Activated T-cell treated with anti-CD3 and anti-CD28 coated beads for 4 hours (primary cell): ENCODE measurements at places on chromosomes 2 and 18.

DNA sequence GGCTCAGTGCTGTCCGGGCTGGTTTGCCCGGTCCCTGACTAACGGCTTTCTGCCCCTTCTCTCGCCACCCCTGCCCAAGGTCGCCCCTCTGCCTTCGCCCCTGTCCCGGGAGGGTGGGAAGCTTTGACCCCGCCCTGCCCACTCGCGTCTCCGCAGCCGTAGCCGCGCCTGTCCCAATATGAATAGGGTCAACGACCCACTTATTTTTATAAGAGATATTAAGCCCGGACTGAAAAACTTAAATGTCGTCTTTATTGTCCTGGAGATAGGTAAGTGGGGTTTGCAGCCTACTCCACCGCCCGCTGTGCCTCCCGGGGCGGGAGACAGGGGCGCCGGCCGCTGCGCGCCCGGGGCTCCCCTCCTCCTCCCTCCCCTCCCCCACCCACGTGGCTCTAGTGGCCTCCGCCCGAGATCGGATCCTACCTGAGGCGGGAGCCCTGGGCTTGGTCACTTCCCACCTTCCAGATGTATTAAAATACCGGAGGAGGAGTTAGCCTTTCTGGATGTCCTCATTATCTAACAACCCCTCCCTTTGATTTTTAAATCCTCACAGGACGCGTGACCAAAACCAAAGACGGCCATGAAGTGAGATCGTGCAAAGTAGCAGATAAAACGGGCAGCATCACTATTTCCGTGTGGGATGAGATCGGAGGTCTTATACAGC, 633 bp downstream of the NABP1 start:
- DNase-seq, result peak; percentile 60

DNA sequence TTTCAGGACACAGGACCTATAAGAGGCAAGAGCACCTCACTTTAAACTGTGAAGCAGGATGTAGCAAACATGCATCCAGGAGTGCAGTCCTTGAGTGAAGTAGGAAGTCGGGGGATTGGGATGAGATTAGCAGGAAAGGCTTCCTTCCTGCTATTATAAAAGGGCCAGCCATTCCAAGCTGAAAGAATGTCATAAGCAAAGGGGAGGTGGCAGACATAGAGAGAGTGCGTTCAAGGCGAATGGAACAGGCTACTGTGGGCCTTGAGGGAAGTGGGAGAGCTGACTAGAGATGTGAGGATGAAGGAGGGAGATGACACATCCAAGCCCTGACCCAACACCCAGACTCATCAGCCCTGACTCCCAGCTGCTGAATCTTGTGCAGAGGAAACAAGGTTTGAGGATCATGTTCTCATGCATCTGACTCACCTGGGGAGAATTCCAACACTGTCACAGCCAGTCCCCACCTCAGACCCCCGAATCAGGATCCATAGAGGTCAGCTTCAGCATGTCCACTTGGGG, 63.9 kb downstream of the GYPC start:
- no peak for DNase-seq

DNA sequence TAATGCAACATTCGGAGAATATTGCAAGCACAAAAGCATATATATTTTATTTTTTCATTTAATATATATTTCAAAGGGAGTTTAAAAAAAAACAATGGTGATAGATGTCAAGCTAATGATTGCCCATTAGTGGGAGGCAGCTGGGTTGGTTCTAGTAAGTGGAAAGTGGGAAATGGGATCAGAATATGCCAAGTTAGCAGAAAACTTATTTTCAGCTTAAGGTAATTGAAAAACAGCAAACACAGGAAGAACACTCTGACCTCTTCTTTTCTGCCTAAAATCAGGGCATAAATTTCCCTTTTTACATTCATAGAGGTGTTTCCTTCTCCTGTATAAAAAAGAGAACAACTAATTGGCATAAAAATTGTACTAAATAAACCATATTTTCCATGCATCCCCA, 535.3 kb upstream of the SYT4 start:
- no peak for DNase-seq

DNA sequence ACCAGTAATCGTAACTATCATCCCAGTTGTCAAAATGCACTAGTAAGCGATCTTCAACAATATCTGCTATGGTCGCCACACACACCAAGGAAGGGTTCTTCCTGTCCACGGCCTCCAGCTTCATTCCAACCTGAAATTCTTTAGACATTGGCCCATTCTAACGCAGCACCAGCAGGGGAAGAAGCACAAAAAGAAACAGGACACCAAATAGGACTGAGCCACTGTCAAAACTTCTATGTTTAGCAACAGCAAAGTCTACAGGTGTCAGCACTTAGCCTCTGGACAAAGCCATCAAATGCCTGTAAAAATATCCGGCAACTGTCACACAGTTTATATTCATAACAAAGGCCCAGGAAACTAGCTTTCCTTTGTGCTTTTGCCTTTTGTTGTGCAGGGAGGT, 175.0 kb downstream of the L3MBTL4 start:
- no peak for DNase-seq

GRCh38 chr2:107008843-107009242, 122.9 kb upstream of the ST6GAL2 start:
- no peak for DNase-seq

DNA sequence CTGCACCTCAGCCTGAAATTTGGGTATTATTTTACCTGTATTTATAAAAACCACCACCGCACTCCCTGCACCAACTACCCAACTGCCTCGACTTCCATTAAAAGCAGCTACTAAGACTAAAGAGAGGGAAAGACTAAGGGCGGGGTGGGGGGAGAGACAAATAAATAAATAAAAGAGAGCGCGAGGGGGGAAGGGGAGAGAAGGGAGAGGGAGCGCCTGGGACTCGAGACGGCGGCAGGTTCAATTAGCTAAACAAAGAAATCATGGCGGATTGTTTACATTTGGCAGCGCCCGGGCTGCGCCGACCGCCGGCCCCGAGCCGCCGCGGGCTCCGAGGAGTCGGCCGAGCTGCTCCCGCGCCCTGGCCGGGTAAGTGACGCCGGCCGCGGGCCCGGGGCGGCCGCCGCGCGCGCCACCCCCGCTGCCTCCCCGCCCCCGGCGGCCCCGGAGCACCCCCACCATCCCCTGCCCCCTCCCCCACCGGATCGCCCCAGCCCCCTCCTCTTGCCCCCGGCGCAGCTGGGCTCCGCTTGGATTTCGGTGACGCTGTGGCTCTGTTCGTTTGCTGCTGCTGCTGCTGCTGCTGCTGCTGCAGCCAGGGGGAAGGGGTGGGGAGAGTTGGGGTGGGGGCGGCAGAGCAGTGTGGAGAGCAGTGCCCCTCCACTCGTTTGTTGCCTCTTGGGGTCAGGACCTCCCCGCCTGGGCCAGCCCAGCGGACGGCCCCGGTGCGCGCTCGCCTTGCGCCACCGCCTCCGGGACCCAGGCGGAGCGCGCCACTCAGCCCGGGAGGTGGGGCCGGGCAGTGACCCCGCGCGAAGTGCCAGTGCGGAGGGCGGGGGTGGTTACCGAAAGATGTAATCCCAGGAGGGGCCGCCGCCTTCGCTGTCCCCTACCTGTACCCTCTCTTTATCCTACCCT, 187.2 kb upstream of the FANCL start:
- no peak for DNase-seq

DNA sequence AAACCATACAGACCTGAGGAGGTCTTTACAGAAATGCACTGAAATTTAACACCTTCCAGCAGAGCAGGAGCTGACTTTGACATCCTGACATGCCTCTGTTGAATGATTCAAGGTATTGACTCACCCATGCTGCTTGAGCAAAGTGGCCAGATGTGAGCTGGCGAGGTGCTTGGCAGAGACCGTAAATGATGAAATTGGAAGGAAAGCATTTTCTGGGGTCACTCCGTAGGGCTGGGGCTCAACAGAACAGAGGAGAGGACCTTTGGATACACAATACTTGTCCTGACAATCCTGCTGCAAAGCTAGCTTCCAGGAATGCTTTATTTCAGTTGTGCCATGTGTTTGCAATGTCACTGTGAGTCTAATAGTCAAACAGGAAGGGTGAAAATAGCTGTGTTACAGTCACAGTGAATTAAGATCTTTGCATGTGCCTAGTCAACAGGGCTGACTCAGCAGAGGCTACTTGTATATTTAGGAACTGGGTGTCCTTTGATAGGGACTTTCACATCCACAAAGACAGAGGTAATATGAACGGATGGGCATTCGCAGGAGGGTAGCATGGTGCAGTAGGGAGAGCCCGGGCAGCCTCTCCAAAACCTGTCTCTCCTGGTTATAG, 31.6 kb upstream of the NCK2 start:
- no peak for DNase-seq

GRCh38 chr2:26566081-26566375, 75.1 kb downstream of the CIB4 start:
- DNase-seq, result no peak

DNA sequence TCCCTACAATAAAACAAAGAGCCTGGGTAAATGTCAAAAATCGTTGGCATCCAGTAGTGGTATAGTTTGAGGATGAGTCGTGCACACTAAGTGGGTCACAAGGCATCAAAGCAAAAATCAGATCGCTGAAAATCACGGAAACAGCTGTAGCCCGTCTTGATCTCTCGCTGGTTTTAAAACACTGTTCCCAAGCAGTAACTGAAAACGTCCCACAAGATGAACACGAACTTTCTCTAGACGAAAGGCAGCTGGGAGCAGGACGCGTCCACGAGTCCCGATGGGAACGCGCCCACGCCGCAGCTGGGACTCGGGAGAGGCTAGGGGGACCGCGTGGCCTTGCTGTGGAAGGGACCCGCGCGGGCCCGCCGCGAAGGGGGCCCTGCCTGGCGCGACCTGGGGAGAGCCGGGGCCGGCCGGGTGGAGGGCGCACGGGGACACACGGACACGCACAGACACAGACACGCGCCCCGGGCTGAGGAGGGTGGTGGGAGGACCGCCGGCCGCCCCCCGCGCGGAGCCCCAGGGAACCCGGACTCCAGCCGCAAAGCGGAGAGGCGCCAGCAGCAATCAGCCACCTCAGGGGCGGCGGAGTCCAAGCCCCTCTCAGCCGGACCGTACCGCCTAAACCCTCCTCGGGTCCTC, 651 bp downstream of the STK17B start:
- no peak for DNase-seq

GRCh38 chr2:168311261-168311910, 64.0 kb upstream of the STK39 start:
- DNase-seq, result no peak

DNA sequence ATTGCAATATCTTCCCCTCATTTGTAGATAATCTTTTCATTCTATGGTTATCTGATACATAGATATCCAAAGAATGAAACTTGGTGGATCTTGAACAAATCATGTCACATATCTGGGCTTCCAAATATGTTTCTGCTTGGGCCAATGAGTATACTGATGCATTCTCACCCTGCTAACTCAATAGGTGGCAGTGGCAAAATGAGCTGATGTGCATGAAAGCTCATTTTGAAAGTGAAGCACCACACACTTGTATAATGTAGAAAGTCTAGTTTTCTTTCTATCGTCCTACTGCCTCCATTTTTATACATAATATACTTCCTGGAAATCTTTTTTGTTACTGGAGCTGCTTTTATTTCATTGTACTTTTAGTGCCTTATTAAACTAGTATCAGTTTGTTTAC, 208.2 kb downstream of the PRKCE start:
- DNase-seq, result no peak
